Right lung (tissue), 10 donors: ENCODE measurements at places on chromosomes 3 and 15.

GRCh38 chr3:192933779-192934460 lies 16.3 kb upstream of the MB21D2 start:
- DNase-seq, result no peak

- DNase-seq, result no peak
Observed at GRCh38 chr3:156808025-156808424, 18.1 kb upstream of the LEKR1 start.

DNA sequence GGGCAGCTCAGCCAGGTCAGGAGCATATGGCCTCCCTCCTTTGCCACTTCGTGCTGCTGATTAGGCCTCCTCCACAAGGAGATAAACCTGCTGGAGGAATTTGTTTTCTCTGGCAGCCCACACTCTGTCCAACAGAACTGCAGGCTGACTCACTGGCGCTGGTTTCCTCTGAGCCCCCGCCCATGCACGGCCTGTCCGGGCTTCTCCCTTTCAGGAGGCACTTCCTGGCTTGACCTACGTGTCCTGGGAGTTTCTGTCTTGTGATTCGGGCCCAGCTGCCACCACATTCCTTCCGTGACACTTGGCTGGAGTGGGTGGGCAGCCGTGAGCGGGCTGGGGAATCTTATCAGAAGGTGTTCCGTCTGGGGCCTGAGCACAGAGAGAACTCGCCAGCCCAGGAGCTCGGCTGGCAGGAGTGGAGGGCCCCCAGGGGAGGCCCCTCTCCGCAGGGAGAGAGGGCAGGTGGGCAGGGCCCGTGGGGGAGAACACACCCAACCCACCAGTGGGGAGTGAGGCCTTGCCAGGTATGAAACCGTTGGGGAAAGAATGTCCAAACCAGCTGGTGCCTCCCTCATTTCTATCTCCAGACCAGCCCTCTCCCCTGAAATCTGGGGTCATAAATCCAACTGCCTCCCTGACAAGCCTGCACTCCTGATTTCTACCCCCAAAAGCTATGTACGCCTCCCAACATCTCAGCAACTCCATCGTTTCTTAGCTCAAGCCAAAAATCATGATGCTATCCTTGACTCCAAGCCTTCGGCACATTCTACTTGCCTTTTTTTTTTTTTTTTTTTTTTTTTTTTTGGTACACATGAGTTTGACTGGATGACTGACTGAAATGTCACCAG lies 110.6 kb upstream of the MEF2A start:
- DNase-seq, result no peak

GRCh38 chr3:195549931-195550519 lies 6.9 kb upstream of the PPP1R2 start:
- no peak for DNase-seq
